Activated CD8-positive, alpha-beta memory T cell treated with anti-CD3 and anti-CD28 coated beads for 24 hours (primary cell): ENCODE measurements at places on chromosomes 1 and 21.

DNA sequence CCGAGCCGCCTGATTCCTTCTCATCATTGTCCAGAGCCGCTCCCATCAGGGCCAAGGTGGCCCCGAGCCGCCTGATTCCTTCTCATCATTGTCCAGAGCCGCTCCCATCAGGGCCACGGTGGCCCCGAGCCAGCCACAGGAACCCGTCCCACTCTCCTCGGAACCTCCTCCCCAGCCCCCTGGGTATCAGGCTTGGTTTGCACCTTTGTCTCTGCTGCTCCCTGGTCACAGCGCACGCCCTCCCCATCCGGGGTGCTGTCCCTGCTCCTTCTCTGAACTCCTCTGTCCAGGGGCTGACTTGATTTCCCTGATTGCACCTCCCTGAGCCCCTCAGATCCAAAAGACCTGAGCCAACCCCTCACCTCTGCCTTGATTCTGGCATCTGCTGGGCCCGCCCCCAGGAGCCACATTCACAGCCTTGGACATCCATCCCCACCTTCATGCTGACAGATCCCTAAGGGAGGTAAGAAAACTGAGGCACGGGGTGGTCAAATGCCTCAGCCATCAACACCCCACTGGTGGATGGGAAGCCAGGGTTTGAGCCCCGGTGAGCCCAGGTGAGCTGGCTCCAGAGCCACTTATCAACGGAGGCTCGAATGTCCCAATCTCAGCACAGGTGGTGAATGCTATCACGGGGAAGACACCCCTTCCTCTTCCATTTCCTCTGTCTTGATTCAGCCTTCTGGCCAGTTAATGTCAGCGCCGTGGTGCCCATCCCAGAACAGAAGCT, 25.6 kb upstream of the COL18A1 start:
- no peak for DNase-seq

- DNase-seq, result no peak
These were observed 2.4 kb downstream of the ADPRS start for GRCh38 chr1:36091141-36091540.

DNA sequence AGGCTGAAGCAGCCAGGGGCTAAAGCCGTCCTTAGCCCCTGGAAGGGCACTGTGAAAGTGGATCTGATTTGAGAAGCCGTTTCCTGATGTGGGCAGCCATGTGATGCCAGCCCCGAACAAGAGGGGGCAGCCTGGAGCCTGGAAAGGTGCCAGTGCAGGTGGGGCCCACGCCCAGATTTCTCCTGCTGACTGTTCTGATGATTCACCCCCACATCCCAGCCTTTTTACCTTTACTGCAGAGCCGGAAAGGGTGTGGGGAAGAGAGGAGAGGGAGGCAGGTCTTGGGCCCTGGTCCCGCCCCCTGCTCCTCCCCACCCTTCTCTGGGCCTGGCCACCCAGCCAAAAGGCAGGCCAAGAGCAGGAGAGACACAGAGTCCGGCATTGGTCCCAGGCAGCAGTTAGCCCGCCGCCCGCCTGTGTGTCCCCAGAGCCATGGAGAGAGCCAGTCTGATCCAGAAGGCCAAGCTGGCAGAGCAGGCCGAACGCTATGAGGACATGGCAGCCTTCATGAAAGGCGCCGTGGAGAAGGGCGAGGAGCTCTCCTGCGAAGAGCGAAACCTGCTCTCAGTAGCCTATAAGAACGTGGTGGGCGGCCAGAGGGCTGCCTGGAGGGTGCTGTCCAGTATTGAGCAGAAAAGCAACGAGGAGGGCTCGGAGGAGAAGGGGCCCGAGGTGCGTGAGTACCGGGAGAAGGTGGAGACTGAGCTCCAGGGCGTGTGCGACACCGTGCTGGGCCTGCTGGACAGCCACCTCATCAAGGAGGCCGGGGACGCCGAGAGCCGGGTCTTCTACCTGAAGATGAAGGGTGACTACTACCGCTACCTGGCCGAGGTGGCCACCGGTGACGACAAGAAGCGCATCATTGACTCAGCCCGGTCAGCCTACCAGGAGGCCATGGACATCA, at the start of gene SFN:
Gene SFN, plus strand, starts transcription at position 369 of the 904 bp plus-strand sequence. Its CDS starts 64 bp downstream, at position 433.
- DNase-seq, result peak; percentile 69

GRCh38 chr21:36021251-36021837, 39.0 kb downstream of the SETD4 start:
- no peak for DNase-seq

DNA sequence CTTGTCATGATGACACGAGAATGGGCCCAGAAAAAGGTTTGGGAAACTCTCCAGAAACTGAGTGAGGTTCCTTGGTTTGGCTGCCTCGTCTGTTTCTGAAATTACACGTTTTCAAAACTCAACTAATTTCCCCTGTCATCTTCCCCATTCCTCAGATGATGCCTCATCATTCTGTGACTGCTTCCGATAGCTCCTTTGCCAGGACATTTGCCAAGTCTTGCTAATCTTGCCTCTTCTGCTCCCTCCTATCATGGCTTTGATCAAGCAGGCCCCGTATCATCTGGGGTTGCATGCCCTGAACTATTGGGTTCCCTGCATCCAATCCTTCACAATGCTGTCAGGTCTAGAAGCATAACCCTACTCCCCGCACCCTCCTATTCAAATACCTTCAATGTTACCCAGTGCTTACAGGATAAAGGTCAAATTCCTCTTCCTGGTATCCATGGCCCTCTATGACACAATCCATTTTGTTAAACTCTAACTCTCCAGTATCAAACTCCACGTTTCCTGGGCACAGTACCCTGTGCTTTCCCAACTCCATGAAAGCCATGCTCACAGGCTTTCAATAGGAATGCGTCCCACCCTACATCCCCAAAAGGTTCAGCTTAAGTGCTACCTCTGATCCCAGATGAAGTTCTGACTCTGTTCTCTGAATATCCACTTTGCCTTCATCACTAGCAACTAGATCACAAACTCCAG, 22.2 kb upstream of the TMEM200B start:
- DNase-seq, result no peak

DNA sequence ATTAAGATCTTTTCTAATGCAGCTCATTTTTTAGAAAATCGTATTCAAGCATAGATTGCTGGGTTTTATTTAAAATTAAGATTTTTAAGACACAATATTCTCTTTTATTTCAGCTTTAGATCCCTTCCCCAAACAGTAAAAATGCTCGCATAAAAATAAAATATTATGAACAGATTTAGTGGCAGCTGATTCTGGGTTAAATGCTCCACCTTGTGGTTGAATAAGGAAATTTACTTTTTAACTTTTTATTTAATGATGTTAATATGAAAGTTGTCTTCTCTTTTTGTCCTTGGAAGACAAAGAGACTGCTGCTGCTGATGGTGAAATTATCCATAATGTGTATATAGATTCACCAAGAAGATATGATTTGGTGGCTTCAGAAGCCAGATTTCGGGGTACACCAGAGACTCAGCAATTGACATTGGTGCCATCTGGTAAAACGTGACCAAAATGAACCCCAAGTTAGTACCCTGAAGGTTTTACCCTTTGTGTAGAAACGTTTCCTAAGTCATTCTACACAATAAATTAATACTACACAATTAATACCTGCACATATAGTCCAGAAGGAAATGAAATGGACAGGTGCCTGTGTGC, 128.0 kb downstream of the ADAMTS1 start:
- no peak for DNase-seq

DNA sequence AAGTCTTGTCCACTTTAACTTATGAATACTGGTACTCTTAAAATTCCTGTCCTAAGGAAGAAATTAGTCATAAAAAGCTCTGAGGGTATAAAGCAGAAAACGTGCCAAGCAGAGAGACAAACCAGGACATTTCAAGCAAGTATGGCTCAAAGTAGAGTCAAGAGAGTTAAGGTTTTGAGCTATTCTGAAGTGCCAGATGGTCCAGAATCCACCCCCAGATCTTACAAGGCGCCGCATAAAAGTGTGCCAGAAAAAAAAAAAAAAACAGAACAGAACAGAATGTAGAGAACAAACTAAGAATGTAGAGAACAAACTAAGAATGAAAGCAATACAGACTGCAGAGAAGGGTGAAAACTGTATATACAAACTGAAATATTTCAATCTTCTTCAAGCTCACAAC, 12.5 kb downstream of the EPS15 start:
- DNase-seq, result no peak

GRCh38 chr1:91404151-91405012, at the start of gene HFM1:
TSS of gene HFM1 (minus strand) at chr1:91404837. CDS start at chr1:91401082, 3,755 bp downstream.
- DNase-seq, result peak; percentile 87

DNA sequence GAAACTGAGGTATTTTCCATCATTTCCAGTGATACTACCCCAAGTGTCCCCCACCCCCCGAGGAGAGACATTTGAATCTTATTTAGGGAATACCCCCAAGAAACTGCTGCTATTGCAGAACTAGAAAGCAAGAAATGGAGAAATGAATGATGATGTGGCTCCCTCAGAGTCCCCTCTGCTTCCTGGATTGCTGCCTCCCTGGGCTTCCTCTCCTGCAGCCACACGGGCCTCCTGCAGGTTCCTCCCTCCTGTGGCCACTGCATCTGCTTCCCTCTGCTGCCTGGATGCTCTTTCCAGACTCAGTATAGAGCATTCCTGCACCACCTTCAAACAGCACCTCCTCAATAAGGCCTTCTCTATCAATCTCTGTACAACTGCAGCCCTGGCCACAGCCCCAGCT, 69.3 kb downstream of the SLC25A24 start:
- DNase-seq, result no peak

- no peak for DNase-seq
These were observed 9.7 kb upstream of the TMEM240 start for GRCh38 chr1:1550087-1550486.

DNA sequence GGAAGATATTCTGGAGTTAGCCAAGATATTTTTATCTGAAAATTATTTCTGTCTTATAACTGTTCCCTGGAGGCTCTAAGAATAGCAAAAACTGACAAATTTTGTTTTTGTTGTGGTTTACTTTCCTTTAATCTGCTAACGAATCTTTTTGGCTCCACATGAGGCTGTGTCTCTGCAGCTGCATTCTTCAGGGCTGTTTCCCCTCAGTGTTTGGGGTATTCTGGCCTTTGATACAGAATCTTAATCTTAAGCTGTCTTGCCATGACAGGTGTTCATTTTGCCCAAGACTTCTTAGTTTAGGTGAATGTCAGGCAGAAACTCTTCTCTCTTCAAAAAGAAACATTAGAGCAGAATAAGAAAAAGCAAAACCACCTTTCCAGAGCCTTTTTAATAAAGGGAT, 83.8 kb downstream of the GABPA start:
- no peak for DNase-seq

DNA sequence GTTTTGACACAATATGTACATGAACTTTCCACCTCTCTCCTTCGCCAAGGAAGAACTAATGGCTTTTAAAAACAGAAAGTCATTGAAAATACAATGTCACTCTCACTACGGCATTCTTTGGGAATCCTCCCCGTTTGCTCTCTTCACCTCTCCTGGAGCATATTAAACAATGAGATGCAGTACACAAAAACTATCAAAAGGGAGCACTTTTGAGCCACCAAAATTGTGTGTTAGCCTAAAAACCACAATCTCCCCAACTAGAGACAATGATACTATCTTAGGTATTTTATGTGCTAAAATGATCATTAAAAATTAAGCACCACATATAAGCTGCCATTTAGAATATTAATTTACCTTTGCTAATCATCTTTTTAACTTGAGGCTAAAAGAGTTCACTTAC, 425.5 kb downstream of the KCTD3 start:
- no peak for DNase-seq

GRCh38 chr21:44996983-44997936, 57.4 kb downstream of the SLX9 start:
- no peak for DNase-seq
